ENCODE measurements at places on chromosomes 4 and X. TPM values are rescaled to one million over a fixed set of nuclear protein-coding genes. Genes with fewer than 3 reads are reported as not detected.

DNA sequence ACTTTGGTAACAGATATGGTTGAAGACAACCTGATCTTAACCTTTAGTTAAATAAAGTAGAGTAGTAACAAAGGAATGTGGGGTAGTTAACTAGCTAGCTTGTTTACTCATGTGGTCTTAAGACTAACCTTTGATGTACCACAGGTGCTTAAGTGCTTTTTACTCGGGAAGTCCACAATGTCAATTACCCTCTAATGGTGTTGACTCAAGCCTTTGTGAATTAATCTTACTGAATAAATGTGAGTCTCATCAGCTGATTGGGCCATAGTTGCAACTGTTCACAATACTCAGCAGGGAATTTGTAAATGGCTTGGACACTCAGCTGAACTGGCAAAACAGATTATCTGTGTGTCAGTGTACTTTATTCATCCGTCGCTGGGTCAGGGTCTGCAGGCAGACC, 119.0 kb upstream of the UGT8 start:
- DNase-seq = no peak

DNA sequence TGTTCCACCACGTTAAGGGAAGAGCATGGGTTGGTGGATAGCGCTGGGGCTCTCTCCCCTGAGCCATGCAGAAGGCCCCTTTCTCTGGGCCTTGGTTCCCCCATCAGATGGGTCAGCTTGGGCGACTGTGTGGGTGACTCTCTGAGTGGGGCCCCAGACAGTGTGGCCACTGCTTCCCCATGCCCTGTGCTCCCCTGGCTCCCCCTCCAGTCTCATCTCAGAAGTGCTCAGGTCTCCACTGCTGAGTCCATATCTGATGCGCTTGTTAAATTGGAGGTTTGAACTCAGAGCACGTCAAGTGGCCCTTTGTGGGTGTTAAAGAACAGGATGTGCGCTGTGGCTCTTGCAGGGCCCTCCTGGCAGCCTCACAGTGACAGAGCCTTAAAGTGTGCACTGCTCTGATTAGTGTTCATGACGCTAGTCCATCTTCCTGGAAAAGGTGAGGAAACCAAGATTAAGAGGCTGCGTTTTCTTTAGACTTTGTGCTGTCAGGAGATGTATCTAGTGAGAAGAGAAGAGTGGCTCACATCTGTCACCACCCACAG, 59.8 kb downstream of the NELFA start:
- no peak for DNase-seq

- no peak for DNase-seq
Measured at GRCh38 chrX:7201496-7201895, 53.5 kb upstream of the PUDP start.

GRCh38 chr4:687971-688853, 739 bp downstream of the SLC49A3 start:
- no peak for DNase-seq

DNA sequence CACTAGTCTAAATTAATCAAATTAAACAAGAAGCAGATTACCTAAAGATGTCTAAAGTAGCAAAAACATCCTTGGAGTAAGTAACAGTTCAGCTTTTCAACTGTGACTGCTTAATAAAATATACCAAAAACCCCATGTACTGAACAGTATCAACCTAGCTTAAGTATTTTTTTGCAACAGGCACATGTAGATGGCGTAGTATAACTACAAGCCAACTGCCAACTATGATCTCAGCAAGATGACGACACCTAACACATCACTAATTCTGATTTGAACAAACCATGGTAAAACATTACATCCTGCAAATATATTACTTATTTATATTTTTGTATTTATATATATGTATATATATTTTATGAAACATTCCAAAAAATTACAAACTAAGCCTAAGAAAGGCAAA, 24.5 kb downstream of the DHX15 start:
- DNase-seq = peak; percentile 59

DNA sequence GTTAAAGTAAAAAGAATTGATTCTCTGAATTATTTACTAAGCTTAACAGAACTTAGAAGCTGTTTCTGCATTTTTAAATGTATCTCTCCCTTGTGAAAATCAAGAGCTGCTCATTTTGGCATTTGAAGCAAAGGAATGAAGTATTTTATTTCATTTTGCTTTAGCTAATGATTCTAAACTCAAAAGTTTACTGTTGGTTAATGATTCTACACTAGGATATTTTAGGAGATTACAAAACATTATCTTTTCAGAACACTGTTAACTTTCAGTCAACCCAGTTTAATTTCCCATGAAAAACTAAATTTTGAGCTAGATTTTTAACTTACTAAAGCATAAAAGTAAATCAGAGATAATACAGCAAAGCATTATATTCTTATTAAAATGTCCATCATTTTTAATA, 355.2 kb upstream of the CXorf51B start:
- DNase-seq = no peak

DNA sequence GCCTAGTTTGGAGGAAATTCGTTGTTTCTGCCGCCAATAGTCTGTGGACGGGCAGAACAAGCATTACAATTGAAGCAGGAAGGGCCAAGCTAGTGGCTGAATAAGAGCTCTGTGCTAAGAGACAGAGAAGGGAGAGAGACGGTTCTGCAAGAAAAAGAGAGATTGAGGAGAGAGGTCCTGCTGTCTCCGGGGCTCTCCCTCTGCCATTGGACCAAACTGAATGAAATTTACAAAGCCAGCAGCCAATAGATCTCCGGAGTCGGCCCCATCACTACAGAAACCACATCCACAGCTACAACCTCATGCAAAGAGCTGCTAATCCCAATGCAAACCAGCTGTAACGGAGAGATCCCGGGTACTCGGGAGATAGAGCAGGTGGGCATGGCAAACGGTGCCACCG, at the start of gene NLGN4X:
TSS of gene NLGN4X (minus strand) at position 148 of the 400 bp plus-strand sequence. CDS start 77,401 bp downstream, outside the sequence.
- DNase-seq = no peak

DNA sequence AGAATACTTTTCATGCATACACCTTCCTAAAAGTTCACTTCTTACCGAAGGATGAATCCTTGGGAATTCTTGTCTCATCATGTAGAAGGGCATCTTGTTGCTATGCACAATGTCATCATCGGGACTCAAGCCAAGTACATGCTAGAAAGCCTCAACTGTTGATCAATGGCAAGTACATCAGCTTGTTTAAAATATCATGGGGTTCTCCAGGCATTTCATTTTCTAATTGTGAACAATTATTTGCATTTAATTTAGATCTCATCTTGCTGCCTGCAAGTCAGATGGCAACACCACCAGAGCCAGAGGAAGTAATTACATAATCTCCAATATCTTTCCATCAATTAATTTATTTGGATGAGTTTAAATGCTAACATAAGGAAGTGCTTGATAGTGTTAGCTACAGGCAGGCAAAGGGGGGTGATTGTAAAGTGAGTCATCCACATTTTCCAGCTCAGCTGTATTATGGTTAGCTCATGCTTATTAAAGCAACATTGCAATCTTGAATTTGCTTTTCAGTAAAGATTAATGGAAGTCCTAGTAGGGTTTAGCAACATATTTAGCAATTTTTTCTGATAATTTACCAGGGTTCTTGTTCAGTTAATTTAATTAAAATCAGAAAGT, 356.5 kb downstream of the CBLL2 start:
- peak; percentile 67 for DNase-seq

- DNase-seq = no peak
Measured at GRCh38 chrX:101028562-101028961, 23.3 kb downstream of the TRMT2B start.

- DNase-seq = no peak
Measured at GRCh38 chr4:98385831-98386230, 124.6 kb downstream of the RAP1GDS1 start.

DNA sequence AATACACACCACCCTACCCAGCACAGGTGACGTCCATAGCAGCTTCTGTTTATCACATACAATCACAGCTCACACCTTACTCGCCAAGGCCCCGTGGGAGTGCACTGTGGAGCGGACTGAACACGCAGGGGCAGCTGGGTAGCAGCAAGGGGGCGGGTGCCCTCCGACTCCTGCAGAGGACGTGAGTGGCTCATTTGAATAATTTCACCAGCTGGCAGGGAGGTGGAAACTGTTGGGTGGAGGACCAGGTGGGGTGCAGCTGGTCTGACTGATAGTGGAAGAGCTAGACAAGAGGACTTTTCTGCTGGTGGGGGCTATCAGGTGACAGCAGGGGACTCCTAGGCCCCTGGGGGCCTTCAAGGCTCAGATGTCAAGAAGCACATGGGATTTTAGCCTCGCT, 16.3 kb downstream of the MAN2B2 start:
- no peak for DNase-seq

- DNase-seq = peak; percentile 36
Measured at GRCh38 chrX:11532291-11533078, 133.2 kb downstream of the ARHGAP6 start.

DNA sequence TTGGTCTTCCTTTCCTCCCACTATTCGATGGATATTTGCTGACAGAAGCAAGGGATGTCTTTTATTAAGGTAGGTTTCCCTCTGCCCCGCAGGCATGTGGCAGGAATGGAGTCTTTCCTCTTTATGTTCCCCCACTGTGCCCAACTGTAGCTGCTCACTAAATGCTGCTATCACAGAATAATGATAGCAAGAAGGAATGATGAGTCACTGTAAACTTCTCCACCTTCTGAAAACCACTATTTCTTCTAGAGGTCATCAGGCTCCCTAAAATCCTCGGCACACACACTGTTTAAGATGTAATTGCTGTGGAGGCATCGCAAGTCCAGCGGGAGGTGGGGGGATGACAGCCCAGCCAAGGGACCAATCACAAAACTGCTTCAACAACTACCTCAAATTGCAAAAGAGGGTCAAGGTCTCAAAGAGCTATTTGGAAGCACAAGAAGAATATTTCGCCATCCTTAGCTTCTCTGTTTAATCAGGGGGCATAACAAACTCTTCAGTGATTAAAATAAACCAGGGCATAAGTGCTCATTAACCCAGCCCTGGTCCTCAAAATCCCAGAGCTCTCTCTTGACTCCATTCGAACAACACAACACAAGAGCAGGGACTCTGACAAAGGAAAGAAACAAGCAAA, 13.9 kb downstream of the QDPR start:
- DNase-seq = no peak

GRCh38 chr4:72275381-72275780, 243.6 kb downstream of the NPFFR2 start:
- DNase-seq = no peak

TLR10 gene
- not detected for total RNA-seq

CDKL2 gene
- 7.5 TPM for total RNA-seq

CPLX1 gene
- not detected for total RNA-seq

GDPD2 gene
- total RNA-seq = not detected

IL9R gene
- total RNA-seq = not detected

DSPP gene
- not detected for total RNA-seq

CCDC110 gene
- total RNA-seq = 4.2 TPM

AMTN gene
- total RNA-seq = not detected

USP17L18 gene
- not detected for total RNA-seq

PIR gene
- total RNA-seq = 40.8 TPM

All from fibroblast of the aortic adventitia (primary cell).